Naive B cell (primary cell): ENCODE measurements at places on chromosomes 13 and 19.

GRCh38 chr19:45994456-45994997, 740 bp upstream of the CCDC61 start:
- DNase-seq = no peak

- no peak for DNase-seq
Measured at GRCh38 chr19:31312677-31313244, 36.5 kb downstream of the TSHZ3 start.

DNA sequence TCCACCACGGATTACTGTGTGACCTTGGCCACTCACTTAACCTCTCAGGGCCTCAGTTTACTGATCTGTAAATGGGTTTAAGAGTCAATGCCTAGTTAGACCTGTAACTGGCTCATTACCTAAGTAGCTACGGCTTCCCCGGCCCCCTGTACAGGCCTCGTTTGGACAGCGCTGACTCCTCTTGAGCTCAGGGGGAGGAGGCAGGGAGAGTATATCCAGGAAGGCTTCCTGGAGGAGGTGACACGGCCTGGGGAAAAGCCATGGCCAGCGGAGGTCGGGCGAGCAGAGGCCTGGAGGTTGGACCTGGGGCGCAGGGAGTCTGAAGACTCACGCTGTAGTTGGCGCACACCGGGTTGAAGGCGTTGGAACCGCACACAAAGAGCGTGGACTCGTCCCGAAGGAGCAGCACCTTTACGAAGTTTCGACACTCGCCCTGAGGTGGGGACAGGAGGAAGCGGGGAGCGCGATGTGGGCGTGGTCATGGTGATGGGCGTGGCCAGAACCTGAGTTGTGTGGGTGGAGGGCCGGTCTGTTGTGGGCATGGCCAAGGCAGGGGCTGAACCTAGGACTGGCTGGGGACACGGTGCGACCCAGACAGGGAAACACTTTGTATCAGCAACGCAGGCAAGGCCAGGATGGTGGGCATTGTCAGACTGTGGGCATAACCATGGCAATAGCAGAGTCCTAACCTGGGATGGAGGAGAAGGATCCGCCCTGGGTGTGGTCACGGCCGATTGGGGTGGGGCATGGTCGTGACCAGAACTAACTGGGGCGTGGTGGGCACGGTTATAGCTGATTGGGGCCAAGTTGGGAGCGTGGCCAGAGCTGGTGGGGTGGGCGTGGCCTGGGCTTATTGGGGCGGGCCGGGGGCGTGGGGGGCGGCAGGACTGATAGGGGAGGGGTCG, 3.6 kb downstream of the SEMA6B start:
- DNase-seq = no peak

DNA sequence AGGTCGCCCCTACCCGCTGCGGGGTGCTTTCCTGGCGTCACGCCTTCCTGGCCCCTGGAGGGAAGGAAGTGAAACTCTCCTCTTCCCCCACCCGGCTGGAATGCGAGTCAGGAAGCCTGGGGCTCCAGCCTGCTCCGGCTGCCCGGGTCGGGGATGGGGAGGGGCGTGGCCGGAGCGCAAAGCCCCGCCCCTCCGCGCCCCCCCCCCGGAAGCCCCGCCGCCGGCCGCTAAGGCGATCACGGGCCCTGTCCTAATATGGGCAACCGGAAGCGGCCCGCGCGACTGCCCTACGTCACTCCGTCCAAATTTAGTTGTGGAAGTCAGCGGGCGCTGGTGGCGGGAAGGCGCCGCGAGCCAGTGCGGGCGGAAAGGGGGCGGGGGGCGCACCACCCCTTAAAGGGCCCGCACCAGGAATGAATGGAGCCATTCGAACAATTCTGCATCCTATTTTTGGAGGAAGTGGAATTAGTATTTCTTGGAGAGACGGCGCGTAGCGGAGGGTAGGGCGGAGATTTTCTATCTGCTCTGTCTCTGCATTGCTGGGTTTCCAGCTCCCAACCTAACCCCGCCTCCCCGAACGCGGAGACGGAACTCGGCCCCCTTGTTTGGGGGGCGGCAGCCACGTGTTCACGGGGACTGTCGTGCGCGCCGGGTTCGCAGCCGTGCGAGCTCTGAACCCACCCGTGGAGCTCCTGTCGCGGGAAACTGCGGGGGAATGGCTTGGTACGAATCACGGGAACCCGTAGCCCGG, 1.6 kb downstream of the IER2 start:
- peak; percentile 95 for DNase-seq

DNA sequence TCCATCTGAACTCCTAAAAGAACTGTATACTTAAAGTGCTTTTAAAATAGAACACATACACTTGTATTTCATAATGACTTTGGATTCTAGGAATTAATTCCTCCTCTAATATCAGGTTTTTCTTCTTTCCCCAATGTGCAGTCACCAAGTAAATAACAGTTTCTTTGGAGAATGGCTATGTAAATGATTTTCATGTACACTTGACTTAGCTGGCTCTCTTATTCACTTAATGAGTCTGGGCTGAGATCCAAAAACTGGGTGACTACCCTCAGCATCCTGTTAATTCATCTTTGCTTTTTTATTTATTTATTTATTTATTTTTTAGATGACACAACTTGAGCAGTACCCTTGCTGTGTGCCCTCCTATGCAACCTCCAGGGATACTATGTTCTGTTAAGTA, 1003.7 kb downstream of the SLITRK1 start:
- no peak for DNase-seq

DNA sequence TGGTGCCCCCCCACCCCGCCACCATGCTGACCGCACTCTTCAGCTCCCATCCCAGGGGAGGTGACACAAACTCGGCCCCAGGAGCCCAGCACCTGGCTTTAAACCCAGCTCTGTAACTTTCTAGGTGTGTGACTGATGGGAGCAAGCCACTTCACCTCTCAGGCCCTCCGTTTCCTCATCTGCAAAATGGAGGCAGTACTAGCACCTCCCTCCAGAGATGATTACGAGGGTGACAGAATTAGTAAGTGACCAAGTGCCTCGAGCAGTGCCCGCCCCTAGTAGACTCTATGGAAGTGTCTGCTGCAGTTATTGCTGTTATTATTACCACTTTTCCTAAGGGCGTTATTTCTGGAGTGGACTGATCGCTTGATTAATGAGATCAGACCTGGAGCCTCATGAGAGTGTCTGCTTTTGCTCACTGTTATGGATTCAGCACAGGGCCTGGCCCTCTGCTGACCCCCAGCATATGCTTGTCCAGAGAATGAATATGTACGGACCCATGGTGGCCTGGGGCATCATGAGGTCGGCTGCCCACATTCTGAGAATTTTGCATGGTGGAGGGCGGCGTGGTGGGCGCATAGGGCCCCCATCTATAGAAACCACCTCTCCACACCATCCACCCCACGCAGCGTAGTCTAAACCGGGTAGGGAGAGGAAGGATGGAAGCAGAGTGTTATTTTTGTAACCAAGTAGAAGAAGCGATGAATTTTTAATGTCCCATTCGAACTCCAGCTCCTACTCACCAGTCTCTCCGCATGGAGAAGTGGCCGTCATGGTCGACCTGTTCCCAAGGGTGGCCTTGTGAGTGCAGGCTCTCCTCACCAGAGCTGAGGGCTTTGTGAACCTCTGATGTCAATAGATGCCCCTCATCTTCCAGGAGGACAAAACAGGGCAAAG, 48.2 kb downstream of the CAPN12 start:
- DNase-seq = no peak

- no peak for DNase-seq
Measured at GRCh38 chr19:18194554-18195238, 1.7 kb downstream of the MPV17L2 start.
